Stimulated activated CD8-positive, alpha-beta memory T cell treated with anti-CD3 and anti-CD28 coated beads, Interleukin-4, amount 100 ng/mL, for 1 hour (primary cell): ENCODE measurements at places on chromosomes 3 and 15.
A peak's percentile ranks its signal among the peaks of the same experiment; 100 is the strongest.

GRCh38 chr15:70863450-70864218, 9.7 kb upstream of the LARP6 start:
- no peak for DNase-seq

DNA sequence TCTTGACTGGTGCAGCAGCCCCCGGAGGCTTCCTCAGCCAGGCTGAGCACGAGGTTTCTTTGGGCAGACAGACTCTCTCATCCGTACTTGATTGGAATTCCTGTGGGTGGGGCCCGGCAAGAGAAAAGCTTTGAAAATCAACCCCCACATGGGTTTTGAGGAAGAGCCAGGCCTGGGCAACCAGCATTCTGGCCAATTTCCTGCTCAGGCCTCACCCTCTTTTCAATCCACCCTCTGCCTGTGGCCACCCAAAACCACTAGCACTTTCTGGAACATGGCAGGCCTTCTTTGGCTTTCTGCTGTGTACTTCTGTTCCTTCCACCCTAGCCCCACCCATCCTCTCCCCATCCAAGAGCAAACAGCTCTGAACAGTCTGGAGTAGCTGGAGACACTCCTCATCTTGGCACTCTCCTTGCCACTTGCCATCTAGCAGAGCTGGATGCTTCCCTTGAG, 5.9 kb downstream of the MYO5C start:
- DNase-seq: no peak

DNA sequence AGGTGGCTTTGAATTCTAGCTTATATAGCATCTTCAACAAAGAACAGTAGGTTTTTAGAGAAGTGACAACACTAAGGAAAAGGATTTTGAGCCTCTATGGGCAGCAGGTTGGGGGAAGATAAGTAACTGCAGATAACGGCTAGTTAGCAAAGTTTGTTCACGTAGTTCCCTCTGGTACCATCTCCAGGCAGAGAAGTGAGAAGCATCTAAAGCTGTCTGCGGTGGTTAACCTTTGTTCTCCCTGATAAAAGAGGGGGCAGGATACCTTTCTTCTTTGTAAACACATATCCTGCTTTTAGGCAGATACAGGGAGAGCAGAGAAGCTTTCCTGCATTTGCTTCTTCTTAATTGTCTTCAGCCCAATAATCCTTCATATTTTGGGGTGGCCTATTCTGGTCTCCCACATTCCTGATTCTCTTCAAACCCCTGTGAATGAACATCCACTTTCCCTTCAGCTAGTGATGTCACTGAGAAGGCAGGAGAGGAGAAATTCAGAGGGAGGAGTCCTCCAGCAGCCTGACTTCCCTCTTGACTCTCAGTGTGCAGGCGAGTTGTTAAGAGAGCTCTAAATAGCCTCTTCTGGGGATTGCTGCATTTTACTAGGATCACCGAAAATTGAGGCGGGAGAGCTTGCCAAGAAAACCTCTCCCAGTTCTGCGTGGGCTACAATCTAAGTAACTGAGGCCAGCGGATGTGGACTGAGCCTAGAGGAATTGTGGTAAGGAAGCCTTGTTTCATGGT, 393.7 kb upstream of the C2CD4B start:
- DNase-seq: no peak

DNA sequence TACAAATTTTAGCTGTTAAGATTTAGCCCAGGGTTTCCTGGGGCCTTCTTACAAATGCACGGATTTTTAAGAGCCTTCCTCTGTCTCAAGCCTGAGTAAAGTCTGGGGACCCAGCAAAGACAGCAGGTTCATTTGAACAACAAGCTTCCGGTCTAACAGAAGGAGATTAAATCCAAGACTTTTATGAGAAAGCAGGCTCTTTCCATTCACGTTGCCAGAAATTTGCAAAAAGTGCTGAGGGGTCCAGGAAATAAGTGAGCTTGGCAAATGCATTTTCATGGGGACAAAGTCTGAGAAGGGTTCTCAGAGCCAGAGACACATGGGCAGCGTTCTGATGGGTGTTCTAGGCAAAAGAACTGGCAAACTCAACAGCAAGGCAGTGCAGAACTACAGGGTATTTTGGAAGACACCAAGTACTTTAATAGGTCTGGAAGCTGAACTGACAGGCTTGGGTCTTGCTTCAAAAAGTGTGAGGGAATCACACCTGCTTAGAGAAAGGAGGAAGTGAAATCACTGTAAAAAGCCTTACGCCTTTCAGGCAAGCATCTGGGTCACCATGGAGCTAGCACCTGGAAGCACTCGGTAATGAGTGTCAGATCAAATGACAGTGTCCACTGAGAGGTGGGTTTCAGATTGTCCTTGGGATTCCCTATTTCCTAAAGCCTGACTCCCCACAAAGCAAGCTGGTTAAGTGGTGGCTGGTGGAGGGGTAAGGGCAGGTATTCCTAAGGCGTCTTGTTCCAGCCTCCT, 115.8 kb upstream of the ARHGEF3 start:
- DNase-seq: no peak

GRCh38 chr15:62404194-62404985, 239.3 kb upstream of the C2CD4B start:
- no peak for DNase-seq

GRCh38 chr3:157384031-157384430, 52.6 kb upstream of the PTX3 start:
- no peak for DNase-seq

- no peak for DNase-seq
These were observed 30.0 kb upstream of the CMTM8 start for GRCh38 chr3:32208447-32208846.

GRCh38 chr3:134317106-134317947, 56.9 kb downstream of the AMOTL2 start:
- DNase-seq: no peak

- DNase-seq: no peak
These were observed 199.4 kb upstream of the NR2E3 start for GRCh38 chr15:71610728-71611552.

- no peak for DNase-seq
These were observed 499.0 kb upstream of the ATP11B start for GRCh38 chr3:182294256-182294655.

- no peak for DNase-seq
These were observed 230.0 kb upstream of the CTDSPL start for GRCh38 chr3:37631686-37632085.

- DNase-seq: no peak
These were observed 2.4 kb upstream of the CFAP91 start for GRCh38 chr3:119700269-119700919.

DNA sequence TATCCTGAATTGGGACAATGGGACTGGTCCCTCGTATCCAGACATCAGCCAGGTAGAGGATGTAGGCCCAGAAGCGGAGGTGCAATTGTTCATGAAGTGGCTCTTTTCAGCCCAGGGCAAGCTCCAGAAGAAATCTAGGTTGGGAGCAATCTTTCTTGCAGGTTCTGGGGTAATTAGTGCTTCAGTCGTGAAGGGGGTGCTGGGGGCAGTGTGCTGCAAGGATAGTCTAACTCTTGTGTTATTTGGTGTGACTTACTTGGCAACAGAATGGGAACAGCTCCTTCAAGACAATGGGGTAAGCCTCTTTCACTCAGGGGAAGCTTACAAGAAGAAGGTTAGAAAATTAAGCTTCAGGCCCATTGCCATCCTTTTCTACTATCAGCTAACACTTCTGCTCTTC, 273.0 kb downstream of the DIPK2A start:
- DNase-seq: no peak

- DNase-seq: no peak
These were observed 18.5 kb downstream of the LIMD1 start for GRCh38 chr3:45612918-45613602.

DNA sequence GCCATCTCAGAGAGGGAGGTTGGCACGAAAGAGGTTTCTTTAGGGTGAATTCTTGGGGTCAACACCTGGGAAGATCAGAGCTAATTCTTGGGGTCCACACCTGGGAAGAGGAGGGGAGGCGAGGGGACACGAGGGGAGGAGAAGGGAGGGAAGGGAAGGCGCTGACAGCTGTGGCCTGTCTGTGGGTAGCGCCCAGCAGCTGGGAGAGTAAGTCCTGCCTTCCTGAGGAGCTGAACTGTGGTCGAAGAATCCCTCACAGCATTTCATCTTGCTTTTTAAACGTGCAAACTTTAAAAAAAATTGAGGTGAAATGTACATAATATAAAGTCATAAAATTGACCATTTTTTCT, 63.2 kb upstream of the CGNL1 start:
- no peak for DNase-seq

DNA sequence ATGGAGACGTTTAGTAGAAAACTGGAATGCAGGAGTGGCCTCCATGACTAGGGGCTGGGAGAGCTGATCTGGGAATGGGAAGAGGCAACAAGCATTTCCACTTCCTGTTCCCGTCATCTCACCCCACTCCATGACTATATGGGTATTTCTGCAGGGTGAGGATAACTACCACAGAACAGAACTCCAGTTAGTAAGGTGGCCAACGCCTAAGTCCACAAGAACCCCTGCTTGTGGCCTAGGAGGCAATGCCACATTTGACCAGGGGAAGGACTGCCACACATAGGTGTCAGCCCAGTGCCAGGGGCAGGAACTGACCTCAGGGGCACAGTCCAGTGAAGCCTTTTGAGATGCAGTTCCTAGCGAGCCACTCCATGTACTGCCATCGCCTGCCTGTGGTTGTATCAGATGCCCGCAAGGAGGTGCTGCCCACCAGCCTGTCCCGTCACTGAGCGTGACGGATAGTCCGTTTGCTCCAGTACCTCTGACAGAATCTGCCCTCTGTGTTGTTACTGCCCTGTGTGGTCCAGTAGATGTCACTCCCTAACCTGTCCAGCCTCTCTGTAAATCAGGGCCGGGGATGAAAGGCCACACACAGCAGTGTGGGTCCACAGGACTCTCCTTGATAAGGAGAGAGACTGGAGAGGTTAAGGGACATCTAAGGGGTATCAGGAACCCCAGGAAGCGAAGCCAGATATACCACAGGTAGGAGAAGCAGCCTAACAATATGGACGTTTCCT, 3.5 kb upstream of the MTFMT start:
- DNase-seq: no peak

DNA sequence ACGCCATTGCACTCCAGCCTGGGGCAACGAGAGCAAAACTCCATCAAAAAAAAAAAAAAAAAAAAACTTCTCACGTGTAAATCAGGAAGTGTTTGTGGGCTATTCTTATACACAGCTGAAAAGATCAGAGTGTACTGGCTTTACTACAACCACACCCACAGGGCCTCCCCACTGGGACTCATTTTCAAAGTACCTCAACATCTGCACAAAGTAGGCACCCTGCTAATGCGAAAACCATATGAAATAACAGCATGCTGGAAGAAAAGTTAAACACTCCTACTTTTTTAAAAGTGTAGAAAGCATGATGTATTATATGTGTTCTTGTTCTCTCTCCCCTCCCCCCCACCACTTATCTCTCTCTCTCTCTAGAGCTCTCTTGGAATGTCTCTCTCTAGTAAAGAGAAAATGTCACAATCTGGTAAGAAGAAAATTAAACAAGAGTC, 11.1 kb downstream of the UACA start:
- DNase-seq: no peak

DNA sequence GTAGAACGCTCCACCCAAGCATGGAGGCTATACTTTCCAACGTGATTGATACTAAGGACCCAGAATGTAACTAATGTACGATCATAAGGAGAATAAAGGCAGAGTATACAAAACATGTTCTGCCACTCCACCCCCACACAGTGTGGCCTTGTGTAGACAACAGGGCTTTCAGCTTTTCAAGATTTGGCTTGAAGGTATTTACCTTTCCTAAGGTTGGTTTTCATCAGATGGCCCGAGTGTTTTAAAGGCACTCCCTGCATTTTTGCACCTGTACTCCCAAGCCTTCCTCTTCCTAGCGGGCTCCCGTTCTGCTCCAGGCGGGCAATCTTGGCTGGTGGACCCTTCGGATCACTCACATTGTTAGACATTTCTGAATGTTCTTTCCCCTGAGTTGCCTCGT, 4.6 kb downstream of the SATB1 start:
- no peak for DNase-seq

DNA sequence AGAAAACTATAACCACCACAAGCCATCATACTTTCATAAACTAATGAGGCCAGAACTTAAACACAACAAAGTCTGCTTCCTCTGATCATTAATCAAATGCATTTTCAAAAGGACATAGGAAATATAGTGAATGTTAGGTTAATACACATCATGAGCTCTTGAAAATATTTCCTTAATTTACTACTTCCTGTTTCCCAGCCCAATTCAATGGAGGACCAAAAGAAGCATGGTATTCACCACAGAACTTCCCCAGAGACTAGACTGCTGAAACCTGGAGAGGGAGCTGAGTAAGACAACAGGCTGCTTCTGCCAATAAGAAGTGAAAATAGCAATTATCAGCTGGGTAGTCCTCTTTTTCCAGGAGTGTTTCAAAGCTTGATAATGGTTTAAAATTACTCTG, 250.3 kb downstream of the ULK4 start:
- no peak for DNase-seq

GRCh38 chr3:131142580-131142979, 115.9 kb downstream of the NEK11 start:
- no peak for DNase-seq

- no peak for DNase-seq
These were observed 215.2 kb downstream of the BBX start for GRCh38 chr3:107737914-107738313.

- peak; percentile 57 for DNase-seq
These were observed 45.5 kb downstream of the FILIP1L start for GRCh38 chr3:100068826-100069225.

- no peak for DNase-seq
These were observed 522.5 kb upstream of the AGTR1 start for GRCh38 chr3:148175214-148175613.

GRCh38 chr15:49238342-49238741, 68.3 kb downstream of the GALK2 start:
- DNase-seq: no peak

DNA sequence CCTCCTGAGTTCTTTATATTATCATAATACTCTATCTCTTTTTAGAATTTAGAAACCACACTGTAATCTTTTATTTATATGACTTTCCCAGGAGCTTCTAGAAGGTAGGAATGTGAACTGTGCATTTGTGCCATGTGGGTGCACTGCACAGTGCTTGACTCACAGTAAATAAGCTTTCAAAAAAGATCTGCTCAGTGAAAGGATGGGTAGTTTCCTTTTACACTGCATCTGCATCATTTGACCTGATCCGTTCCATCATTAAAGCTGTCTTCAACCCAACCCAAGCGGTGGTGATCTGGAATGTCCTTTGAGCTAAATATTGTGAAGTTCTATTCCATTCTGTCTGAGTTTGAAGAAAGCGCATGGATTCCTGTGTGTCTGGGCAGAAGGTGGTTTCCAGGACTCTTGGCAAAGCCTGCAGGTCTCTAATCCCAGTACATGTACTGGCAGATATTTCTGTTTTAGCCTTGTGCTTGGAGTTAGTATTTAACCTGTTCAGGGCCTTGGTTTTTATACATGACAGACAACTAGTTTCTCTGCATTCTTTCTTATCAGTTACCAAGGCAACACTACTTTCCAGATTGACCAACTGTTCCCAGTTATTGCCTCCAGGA, 96.7 kb downstream of the DHX30 start:
- no peak for DNase-seq

GRCh38 chr3:105930733-105931132, 61.9 kb upstream of the CBLB start:
- no peak for DNase-seq
